ENCODE measurements at places on chromosomes 11 and 22.

GRCh38 chr11:132134322-132134721, 763.9 kb downstream of the NTM start:
- no peak for DNase-seq

DNA sequence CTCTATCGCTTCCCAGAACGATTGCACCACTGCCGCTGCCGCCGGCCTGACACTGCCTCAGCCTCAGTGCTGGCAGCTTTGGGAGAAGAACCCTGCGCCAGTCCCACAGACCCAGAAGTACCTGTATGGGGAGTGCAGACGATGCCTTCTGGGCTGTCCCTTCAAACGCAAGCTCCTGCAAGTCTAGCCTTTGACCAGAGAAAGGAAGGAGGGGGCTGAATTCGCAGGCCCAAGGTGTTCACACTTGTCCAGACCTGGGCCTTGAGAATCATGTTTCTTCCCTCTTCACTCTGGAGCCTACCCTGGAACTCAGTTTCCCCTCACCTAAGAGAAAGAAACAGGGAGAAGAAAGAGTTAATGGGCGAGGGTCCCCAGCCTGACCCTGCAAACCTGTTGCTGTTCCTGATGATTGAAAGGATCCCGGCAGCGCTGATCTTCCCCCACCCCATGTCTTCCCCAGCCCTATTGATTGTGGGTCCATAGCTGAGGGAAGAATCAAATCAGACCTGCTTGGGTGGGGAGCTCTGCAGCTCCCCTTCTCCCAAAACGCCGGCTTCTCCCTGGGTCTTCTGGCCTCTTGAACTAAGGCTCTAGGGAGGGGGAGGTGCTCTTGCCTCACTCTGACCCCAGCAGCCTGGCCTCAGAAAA, 786 bp upstream of the MCAM start:
- DNase-seq, result no peak

DNA sequence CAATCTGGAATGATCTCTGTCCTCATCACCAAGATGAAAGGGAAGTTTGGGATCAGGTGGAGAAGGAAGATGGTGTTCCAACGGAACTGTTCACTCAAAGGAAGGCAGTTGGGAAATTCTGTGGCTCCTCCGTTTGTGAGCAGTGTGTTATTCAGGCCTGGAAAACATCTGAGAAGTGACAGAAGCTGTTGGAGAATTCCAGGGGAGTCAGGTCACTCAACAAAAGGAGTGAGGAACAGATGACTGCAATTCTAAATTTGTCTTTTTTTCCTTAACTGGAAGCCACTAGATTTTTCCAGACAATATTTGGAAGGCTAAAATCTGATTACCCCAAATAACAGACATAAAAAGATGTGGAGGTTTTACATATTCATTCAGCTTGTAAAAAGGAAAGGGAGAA, 107.8 kb downstream of the CD44 start:
- no peak for DNase-seq

- no peak for DNase-seq
These were observed 16.1 kb upstream of the TPP1 start for GRCh38 chr11:6635082-6635932.

DNA sequence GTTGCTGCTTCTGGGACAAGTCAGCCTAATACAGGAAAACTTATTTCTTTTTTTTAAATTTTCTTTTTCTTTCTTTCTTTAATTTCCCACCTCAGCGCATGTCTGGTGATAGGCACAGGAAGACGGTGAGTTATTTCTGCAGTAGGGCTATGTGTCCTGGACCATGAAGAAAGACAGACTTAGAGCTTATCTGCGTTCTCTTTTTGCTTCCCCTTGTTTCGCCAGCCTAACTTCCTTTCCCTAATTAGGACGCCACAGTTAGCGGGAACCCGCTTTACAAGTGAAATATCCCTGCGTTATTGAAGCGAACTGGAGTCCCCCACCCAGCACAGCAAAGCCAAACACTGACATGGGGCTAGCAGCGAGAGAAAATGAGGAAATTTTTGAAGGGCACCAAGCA, 8.6 kb downstream of the OR6M1 start:
- DNase-seq, result no peak

- peak; percentile 89 for DNase-seq
These were observed at the start of gene TP53I11 for GRCh38 chr11:44950625-44951476. TSS of gene TP53I11 (minus strand) at chr11:44950883. CDS start at chr11:44938335, 12,548 bp downstream.

DNA sequence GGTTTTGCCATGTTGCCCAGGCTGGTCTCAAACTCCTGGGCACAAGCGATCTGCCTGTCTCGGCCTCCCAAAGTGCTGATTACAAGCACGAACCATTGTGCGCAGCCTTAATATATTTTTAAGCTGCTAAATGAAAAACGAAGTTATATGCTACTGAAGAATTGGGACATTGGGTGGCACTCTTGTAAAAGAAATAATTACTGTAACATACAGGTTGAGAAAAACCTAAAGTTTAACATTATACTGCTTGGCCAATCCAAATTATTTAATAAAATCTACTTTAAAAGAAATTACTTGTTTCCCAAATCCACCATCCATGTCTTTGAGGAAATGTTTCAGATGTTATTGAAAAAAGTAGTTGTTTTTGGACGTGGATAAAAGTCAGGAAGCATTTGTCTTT, 37.9 kb upstream of the ARHGAP32 start:
- peak; percentile 54 for DNase-seq

- DNase-seq, result peak; percentile 10
These were observed 577 bp downstream of the MRPL17 start for GRCh38 chr11:6682591-6682935.

DNA sequence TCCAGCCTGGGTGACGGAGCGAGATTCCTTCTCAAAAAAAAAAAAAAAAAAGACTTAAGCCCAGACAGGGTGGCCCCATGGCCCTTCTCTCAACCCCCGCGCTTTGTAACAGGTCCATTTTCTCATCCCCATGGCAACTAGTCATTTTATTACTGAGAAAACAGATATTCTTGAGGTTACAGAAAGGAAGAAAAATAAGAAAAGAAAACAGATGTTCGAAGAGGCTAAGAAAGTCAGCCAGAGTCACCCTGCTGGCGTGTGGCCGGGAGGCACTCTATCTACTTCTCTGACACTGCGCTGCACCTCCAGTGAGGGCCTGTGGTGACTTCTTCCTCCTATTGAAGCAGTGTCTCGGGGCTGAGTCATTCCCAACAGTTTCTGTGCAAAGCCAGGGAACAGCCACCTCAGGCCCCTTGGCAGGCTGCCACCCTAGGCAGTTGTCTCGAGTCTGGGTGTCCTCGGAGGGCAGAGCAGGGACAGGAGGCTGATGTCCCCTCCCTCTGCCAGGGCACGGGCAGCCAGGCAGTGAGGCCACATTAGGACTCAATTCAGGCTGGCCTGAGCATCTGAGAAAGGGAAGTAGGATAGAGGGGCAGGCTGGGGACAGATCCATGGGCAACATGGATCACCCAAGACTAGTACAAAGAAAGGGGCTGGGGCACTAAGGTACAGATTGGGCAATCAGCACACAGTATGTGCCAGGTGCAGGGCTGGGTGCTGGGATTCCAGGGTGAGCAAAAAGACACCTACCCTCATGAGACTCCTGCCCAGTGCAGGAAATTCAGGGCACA, 16.4 kb upstream of the SYVN1 start:
- peak; percentile 80 for DNase-seq

DNA sequence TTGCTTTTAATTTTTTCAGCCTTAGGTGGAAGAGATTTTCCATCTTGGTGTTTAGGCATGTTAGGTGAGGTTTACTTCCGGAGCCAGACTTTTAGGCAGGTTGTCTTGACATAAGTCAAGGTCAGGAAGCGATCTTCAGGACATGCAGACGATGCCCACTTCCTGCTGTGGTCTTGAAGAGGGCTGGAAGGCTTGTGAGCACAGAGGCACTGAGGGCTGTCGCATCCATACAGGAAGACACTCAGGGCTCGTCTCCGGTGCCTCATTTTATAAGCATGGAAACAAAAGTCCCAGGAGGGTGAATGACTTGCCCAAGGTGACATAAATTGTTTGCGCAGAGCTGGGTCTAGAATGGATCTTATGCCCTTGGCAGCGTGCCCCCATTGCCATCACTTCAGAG, 30.8 kb downstream of the MARK2 start:
- no peak for DNase-seq

DNA sequence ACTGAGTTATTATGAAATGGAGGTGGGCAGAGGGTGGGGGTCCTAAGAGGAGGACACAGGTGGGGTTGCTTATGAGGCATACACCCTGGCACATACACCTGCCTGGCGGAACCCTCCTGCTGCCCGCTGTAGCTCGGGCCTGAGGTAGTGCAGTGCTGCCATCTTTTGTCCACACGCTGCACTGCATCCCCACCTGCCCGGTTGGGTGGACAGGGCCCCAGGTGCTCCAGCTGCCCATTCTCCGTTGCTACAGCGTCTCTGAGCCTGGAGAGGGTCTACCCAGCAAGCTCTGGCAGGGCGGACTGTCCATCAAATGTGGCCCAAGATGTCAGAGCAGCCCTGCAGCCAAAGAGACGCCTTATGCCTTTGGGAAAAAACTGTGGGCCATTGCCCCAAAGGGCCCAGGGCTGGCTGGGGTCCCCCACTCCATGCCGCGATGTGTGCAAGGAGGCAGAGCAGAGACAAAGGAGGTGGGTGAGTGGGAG, 131.2 kb downstream of the BUD13 start:
- DNase-seq, result peak; percentile 30

DNA sequence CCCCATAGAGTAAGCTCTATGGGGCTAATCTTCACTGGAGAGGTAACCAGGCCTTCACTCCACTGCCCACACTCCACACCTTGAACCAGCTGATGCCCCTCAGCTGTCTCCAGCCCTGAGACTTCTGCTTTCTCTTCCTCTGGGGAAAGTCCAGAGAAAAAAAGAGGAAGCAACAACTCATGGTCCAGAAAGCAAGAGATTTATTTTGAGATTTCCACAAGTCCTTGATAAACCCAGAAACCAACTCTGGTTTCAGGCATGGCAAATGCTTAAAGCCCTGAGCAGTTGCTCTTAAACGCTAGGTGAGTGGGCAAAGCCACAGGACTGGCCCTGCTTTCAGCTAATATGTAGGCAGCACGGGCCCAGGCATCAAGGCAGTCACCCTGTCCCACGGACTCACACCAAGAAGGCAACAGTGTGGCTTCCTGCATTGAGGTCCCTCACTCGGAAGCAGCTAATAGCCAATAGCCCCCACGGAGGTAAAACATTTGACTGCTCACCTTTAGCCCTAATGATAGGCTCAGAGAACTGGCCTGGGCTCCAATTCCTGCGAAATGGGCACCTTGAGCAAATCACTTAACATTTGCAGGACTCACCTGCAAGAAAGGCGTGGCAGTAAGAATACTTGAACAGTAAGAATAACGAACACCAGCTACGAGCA, 4.3 kb downstream of the CYB561A3 start:
- DNase-seq, result no peak

DNA sequence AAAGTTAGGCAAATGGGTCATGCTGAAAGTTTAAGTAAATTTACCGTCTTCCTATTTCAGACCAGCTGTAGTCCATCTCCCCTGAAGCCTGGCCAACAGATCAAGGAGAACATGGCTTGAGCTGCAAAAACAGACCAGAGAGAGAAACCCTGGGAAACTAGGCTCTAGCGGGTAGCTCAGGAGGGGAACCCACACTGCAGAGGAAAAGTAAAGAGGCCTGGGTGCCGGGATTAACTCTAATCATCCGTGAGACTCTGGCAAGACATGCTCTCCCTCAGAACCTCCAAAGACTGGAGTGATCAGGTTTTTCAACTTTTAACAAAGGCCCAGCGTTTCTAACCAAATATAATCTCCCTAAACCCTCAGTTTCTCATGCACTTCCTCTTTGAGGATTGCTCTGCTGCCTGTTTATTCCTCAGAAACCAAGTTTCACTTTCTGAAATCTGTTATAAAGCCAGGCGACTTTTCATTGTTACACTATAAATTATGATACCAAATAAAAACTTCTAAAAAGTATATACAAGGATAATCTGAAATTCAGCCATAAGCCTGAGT, 67.5 kb downstream of the GAB2 start:
- peak; percentile 78 for DNase-seq

GRCh38 chr11:130668751-130669150, 220.3 kb downstream of the ADAMTS15 start:
- peak; percentile 15 for DNase-seq

DNA sequence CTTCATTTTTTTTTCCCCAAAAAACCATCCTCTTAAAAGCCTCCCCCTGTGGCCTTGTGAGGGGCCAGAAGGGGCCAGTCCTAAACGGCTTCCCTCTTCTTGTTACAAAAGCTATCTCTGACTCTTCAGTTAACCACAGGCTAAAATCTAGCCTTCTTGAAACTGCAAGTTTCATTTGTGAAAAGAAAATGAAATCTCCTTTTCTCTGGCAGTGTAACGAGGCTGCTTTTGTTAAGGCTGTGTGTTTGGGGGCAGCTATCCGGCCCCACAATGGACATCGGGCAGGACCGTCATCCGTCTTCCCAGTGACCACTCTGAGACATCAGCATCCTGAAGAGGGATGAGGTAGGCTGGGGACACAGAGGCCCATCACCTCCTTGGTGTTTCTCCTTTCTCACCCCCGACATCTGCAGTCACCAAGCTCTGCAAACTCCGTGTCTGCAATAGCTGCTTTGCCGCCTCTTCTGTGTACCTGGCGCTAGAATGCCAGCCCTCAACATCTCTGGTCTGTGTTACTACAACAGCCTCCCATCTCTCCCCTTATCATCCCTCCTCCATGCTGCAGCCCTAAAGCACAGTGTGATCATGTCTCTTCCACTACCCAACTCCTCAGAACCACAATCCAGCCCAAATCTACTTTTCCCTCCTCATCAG, 94.0 kb downstream of the RCN1 start:
- no peak for DNase-seq

- no peak for DNase-seq
These were observed 65.3 kb downstream of the AMBRA1 start for GRCh38 chr11:46528445-46529094.

DNA sequence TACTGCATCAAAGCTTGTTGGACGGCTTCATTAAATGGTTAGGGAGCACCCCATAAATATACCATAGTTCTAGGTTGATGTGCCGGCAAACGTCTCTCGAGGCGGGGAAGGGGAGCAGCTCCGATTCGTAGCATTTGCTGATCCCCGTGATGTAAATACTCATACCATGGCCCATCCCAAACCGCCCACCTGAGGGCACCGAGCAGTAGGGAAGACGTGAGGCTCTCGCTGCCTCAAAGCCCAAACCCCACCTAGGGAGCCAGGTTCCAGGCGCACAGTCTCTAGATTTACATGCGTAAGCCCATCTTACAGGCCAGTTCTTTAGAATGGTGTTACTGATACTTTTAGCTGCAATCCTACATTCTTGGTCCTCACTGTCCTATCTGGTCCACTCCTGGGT, 124.0 kb downstream of the FEZ1 start:
- no peak for DNase-seq

GRCh38 chr11:121793291-121793690, 322.7 kb downstream of the BLID start:
- peak; percentile 43 for DNase-seq

GRCh38 chr11:67252831-67253239, 13.4 kb upstream of the GRK2 start:
- peak; percentile 67 for DNase-seq

Data from A673 (cell line).